ENCODE measurements at places on chromosomes 13 and 19. TPM values are rescaled to one million over a fixed set of nuclear protein-coding genes. Genes with fewer than 3 reads are reported as not detected.

The PDE4C gene
- polyA plus RNA-seq, result 13.8 TPM

The RNF126 gene
- polyA plus RNA-seq, result 32.0 TPM

The ZSCAN4 gene
- not detected for polyA plus RNA-seq

The TTC9B gene
- polyA plus RNA-seq, result 0.13 TPM

DNA sequence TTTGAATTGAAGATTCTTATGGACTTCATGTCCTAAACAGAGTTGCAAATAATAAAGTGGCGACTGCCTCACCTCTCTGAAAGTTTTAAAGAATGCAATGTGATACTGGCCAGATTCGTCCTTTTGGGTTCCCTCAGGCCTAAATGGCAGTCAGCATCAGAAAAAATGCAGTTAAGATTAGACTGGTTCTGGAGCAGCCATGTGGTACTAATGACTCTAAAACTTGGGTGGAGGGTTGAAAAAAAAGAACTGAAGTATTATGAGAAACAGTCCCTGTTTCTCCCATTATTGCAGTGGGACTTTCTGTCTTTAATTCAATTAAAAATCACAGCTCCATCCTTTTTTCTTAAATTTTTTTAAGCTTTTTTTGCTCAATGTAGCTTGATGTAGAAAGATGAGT is 37.3 kb downstream of the WDFY2 start:
- H3K27ac ChIP-seq, result no peak overlapping the region
- no peak overlapping the region for H3K4me3 ChIP-seq
- no peaks in the 10 kb centered on the region for H3K27me3 ChIP-seq
- no peaks in the 10 kb centered on the region for H3K36me3 ChIP-seq

GRCh38 chr13:62920159-62920558 is 1504.5 kb upstream of the PCDH20 start:
- H3K4me3 ChIP-seq, result no peak overlapping the region
- H3K4me1 ChIP-seq, result no peaks in the 10 kb centered on the region
- no peaks in the 10 kb centered on the region for H3K36me3 ChIP-seq
- H3K27ac ChIP-seq, result no peak overlapping the region

DNA sequence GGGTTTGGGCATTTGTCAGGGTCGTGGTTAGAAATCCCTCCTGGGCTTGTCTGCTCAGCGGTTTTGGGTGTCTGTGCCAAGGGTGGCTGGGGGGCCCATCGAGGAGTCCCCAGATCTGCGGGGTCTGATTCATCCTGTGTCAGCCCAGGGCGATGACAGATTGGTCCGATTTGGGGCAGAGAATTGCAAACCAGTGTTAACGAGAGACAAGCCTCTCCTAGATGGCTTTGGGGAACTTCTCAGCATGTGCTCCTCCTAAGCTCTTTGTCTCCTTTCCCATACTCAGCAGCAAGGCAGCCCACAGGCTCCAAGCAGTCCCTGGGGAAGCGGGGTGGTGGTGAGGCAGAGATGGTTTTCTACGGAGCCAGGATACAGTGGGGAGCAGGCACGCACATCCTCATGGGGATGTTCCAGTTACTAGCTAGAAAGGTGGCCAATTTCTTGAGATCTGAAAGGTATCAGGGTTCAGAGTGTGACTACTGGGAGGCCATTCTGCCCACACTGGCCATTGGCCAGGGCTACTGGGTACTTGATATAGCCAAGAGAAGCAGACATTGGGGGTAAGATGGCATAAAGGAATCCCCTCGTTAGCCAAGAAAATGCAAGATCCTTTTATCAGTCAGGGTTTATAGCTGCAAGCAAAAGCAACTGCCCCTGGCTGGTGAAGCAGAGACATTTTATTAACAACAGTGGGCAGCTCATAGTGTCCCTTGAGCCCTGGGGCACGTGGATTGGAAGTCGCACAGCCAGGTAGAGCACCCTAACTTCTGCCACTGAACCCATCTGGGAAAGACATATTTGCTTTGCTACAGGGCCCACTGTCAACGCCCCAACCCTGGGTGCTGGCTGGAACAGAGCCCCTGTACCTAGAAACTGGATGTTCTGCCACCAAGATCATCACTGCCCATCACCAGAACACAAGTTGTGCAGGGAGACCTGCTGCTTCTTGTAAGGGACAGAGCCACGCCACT is 63.6 kb downstream of the RGCC start:
- H3K27ac ChIP-seq, result no peak overlapping the region
- DNase-seq, result no peak

GRCh38 chr19:46825731-46826055 is 25.0 kb downstream of the AP2S1 start:
- DNase-seq, result no peak
- peaks cover 19% of the 10 kb centered on the region for H3K4me1 ChIP-seq
- H3K27ac ChIP-seq, result no peak overlapping the region
- H3K4me3 ChIP-seq, result no peak overlapping the region

GRCh38 chr19:52351512-52351911 is 15.5 kb downstream of the ZNF610 start:
- DNase-seq, result no peak
- H3K36me3 ChIP-seq, result peaks cover 35% of the 10 kb centered on the region
- H3K4me3 ChIP-seq, result no peak overlapping the region
- no peaks in the 10 kb centered on the region for H3K4me1 ChIP-seq
- H3K27me3 ChIP-seq, result no peaks in the 10 kb centered on the region
- H3K27ac ChIP-seq, result no peak overlapping the region

GRCh38 chr13:36453516-36453915 is 21.2 kb downstream of the CCNA1 start:
- no peaks in the 10 kb centered on the region for H3K27me3 ChIP-seq
- H3K4me1 ChIP-seq, result no peaks in the 10 kb centered on the region
- no peak overlapping the region for H3K4me3 ChIP-seq
- peak; percentile 59 for DNase-seq
- H3K27ac ChIP-seq, result no peak overlapping the region

GRCh38 chr19:3186160-3186688 is 494 bp downstream of the NCLN start:
- H3K27ac ChIP-seq, result no peak overlapping the region
- peaks cover 6% of the 10 kb centered on the region for H3K36me3 ChIP-seq
- H3K4me3 ChIP-seq, result peak overlapping the region; percentile 71
- H3K27me3 ChIP-seq, result no peaks in the 10 kb centered on the region

DNA sequence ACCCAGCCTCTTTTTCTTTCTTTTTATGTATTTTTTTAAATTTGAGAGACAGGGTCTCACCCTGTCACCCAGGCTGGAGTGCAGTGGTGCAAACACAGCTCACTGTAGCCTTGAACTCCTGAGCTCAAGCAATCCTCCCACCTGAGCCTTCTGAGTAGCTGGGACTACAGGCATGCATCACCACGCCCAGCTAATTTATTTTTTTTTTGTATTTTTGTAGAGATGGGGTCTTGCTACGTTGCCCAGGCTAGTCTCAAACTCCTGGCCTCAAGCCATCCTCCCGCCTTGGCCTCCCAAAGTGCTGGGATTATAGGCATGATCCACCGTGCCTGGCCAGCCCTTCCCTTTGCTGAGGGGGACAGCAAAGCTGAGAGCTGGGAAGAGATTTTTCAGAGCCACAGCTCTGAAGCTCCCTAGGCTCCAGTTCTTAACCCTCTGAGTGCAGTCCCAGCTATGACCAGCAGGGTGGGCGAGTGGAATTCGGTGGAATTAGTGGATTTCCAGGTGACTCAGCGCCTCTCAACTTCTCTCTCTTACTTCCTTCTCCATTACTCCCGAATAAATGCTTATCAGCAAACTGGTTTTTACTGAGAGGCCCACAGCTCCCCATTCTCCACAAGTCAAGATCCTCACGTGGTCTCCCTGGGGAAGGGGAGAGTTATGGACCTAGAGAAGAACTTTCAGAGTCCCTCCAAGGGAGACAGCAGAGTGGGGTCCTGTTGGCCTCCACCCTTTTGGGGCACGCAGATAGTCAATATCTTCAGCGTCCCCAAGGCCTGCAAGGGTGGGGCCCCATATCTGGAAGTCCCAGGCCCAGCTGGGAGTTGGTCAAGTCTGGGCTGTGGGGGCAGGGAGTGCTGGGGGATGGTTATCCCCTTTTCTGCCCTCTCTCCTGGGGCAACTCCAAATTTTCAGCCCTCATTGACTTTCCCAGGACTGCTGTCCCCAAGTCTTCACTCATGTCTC is 1.2 kb downstream of the BLVRB start:
- H3K27me3 ChIP-seq, result peaks cover 20% of the 10 kb centered on the region
- H3K27ac ChIP-seq, result peak overlapping the region; percentile 83
